ENCODE measurements at places on chromosomes 1 and 21.

DNA sequence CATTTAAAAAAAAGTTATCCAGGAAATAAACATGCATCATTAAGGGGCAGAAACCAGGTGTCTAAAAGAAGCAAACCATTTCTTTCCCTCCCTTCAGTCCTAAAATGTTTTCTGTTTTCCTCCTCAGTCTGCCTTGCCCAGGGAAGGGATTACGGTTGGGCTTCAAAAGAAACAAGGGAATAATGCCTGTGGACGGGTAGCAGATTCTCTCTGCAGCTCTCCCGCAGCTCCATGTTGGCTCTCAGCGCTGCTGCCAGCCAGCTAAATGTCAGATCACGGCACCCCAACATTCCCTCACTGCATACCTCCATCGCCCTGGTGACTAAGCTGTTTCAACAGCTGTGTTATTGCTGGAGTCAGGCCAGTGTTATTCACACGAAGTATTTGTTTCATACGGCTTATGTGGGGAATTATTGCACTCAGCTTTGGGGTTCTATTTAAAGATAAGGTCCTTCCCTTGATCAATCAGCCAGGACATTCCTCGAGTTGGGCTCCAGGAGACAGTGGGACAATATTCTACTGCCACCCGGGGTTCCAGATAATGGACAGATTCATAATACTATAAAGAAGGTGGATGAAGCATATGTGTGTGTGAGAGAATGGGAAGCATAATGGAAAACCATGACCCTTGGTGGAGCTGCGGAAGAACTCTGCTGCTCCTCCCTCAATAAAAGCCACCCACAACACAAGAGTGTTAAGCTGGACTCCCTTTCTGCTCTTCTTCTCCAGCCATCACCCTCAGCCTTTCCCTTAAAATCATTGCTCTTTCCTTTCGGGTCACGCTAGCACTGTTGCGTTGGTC is 58.2 kb downstream of the WLS start:
- DNase-seq: no peak

DNA sequence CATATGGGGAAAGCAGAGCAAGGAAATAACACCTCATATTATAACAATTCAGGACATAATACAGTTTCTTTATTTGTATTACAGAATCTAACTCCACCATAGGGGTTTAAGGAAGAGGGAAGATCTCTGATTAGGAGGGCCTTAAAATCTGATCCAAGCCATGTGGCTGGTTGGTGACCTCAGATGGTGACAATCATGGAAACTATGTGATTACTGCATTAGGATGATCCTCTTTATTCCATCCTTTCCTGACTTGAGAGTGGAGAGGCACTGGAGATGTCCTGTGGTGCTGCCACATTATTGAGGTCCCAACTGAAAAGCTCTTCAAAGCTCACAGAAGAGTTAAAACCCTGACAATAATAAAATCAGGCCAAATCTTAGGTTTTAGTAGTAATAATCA is 168.1 kb upstream of the BEND5 start:
- DNase-seq: no peak

DNA sequence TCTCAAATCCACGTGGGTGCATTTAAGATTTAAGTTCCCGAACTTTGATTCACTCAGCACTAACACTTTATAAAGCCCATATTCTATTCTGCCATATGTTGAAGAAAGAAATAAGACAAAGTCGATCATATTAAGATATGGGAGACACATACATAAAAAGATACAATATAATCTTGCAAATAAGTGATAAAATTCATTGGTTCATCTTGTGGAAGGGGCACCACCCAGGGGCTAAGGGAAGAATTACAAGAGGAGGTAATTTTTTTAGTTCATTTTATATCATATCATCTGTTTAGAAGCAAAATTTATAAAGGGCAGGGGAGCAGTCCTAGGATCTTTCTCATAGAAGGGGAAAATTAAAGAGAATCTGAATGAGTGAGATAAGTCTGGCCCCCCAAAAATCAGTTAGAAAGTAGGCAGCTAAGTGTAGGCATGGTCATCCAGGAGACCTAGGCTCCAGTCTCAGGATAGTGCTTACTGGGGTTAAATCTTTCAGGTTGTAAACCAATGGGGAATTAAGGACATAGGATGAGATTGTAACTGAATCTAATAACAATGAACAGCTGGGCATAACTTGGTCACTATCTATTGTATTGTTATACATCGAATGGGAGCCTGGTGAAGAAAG is 124.2 kb upstream of the L1TD1 start:
- no peak for DNase-seq

DNA sequence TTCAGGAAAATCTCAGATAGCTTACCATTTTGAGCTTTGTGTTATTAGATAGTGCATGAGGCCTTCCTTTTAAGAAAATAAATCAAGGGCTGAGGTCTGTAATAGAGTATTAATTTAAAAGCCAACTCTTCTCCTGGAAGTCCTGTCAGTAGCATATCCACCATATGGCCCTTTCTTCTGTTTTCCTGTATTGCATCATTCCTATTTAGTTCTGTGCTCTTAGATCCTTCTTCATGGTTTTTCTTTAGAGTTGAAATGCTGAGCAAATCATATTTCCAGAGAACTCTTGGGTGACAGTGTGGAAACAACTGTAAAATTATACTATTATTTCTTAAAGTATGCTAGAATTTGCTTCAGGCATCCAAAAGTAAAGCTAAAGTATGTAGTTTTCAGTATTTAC is 91.7 kb downstream of the TTC3 start:
- DNase-seq: no peak

DNA sequence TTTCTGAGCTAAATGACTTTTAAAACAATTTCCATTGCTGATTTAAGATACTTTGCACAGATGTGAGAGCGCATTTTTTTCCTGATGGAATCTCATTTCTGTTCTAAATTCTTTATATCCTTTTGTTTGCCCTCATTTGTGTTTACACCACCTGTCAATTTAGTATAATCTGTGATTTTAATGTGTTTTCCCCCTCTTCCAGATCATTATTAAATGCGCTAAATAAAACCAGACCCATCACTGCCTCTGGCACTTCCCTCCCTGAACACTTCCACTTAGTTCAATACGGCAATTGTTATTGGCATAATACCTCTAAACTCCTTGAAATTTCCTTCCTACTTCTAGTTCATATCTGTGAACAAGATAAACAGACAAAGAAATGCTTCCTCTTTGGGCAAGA is 186.9 kb upstream of the ADGRL2 start:
- DNase-seq: no peak

- no peak for DNase-seq
Observed at GRCh38 chr21:41141031-41141457, 26.9 kb upstream of the BACE2 start.

GRCh38 chr1:226942392-226942791 is 2.3 kb downstream of the COQ8A start:
- DNase-seq: no peak

DNA sequence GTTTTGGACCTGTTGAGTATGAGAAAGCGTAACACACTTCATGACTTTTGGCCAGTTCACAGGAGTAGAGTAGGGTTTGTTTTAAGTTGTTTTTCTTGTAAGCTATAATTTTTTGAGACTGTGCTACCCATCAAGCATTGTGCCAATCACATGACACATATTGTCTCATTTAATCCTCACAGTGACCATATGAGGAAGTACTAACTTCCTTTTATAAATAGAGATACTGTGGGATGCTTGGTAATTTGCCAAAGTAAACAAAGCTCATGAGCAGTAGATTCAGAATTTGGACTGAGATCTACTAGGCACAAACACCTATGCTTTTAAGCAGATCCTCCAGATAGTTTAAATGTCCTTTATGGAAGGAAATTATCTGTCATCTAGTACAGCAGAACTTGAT is 178.3 kb downstream of the CACNA1E start:
- DNase-seq: peak; percentile 5

- DNase-seq: no peak
Observed at GRCh38 chr21:19807201-19807600, 1191.0 kb upstream of the NCAM2 start.

- no peak for DNase-seq
Observed at GRCh38 chr1:162688521-162688920, 56.3 kb downstream of the DDR2 start.

All from COR-L47 (cell line).